Caudate nucleus (tissue), 63 donors: ENCODE measurements at places on chromosomes 3 and 15.

DNA sequence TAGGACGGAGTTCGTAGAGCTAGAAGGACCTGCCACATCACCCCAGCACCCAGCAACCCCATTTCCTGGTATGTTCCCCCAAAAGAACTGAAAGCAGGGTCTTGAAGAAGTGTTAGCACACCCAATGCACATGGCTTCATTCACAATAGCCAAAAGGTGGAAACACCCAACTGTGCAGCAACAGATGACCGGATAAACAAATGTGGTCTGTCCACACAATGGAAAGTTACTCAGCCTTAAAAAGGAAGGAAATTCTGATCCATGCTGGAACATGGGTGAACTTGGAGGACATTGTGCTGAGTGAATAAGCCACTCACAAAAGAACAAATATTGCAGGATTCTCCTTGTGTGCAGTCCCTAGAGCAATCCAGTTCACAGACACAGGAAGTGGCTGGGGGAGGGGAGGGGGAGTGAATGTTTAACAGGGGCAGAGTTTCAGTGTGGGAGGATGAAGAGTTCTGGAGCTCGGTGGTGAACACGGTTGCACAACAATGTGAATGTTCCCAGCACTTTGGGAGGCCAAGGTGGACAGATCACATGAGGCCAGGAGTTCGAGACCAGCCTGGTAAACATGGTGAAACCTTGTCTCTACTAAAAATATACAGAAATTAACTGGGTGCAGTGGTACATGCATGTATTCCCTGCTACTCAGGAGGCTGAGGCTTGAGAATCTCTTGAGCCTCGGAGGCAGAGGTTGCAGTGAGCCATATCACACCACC, 157.5 kb downstream of the NUP210 start:
- no peak for DNase-seq

- no peak for DNase-seq
These were observed 60.1 kb downstream of the MBNL1 start for GRCh38 chr3:152328841-152329240.

GRCh38 chr3:63390710-63391230, 112.7 kb downstream of the SYNPR start:
- DNase-seq, result no peak

- DNase-seq, result no peak
These were observed 236.9 kb downstream of the THSD4 start for GRCh38 chr15:71352125-71352524.

- no peak for DNase-seq
These were observed 7.3 kb downstream of the ARL6IP5 start for GRCh38 chr3:69092030-69092516.

- DNase-seq, result no peak
These were observed 61.9 kb downstream of the LRRK1 start for GRCh38 chr15:100981086-100981485.

DNA sequence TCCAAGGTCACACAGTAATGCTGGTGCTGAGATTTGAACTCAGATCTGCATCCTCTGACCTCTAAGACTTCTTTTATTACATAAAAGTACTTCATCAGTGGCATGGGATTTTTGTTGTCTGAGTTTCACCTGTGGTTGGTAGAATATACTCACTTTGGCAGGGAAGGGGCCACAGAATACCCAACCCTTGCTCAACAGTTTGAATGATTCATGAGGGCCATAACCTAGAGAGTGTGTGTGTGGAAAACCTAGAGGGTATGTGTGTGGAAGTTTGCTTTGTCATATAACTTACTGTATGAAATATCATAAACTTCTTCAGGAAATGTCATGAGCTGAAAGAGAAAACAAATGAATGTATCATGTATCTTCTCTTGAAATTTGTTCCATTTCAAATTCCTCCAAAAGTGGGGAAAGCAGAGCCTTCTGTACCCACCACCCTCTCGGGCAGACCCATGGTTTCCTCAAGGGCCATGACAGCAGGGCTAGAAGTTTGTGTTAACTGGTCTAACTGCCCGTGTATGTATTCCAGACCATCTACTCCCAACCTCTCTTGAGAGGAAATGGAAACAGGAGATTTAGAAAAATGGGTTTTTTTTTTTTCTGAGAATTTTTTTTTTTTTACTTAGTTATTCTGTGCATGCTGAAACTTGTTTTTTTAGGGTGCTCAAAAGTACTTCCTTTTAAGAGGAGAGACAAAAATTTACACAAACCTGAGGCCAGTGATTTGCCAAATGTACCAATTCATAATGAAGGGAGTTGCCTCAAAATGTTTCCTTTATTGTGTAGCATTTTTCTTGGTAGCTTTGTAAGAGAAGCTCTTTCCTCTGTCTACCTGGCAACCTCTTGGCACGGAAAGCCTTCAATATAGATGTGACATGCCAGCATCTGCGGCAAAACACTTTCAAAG, 127.0 kb downstream of the TPRG1 start:
- no peak for DNase-seq

DNA sequence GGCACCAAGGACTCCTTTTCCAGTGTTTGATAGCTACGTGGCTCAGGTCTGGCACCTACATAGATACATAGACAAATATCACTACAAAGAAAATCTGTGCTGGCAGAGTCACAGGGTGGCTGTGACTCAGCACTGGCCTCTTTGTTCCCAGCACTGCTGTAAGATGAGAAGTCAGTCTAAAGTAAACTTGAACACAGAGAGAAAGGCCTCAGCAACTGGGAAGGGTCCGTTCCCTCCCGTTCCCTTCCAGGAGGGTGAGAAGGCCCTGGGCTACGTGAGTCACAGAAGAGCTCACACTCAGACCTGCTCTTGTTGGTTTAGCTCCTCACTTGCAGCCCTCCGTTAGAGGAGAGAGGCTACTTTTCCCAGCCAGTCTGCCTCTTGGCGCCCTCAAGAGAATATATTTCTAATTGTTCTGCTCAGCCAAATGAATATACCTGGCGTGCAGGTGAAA, 23.1 kb downstream of the ANXA2 start:
- DNase-seq, result no peak

DNA sequence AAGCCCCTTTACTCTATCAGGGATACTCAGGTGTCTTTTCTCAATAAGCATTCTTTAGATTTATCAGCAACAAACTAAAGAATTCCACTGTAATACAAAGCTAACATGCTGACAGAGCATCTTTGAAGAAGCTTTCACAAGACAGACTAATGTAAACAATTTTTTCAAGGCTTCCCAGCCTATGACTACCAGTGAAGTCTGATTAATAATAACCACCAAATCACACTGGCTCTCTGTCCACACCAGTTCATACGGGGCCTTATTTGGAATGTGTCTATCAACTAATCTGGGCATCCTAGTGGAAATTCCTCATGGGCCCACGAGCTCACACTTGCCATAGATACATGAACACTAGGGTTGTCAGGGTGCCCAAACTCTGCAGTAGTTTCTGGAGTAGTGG, 84.5 kb downstream of the EFL1 start:
- no peak for DNase-seq

- DNase-seq, result no peak
These were observed 14.5 kb downstream of the ZPLD1 start for GRCh38 chr3:102449341-102449740.

DNA sequence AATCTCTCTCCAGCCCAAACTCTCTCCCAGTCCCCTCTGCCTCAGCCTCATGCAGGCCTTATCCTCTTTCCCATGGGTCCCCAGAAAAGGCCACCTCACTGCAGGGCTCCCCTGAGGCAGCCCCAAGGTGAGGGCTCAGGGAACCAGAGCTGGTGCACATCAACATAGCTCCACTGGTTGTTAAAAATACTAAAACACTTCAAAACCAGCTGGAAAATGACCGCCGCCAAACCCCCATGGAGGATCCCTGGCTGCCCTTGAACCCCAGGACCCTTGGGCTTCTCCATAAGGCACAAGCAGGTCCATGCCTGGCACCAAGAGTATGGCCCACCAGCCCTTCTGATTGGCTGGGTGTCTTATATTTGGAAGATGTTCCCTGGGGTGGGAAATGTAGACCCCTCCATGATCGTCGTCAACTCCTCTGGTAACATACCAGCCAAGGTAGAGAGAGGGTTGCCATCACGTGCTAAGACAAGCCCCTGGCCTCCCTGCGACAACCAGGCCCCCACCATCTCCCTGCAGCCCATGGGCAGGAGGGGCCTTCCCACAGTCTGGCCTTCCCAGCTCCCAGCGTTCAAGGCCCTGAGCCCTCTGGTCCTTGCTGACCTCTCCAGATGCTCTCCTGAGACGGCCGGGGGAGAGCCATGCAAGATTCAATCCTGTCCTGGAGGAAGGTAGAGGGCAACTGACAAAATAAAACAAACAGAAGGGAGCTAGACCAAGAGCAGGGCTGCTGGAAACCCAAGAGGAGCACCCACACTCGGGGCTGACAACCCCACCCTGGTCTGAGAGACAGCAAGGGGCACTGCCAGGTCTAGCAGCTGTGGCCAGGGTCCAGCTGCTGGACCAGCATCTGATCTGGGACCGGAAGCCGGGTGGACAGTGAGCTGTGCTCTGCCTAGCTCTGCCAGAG, 132.1 kb upstream of the PRR20G start:
- DNase-seq, result no peak

- no peak for DNase-seq
These were observed 10.8 kb upstream of the SKIL start for GRCh38 chr3:170346481-170347392.

DNA sequence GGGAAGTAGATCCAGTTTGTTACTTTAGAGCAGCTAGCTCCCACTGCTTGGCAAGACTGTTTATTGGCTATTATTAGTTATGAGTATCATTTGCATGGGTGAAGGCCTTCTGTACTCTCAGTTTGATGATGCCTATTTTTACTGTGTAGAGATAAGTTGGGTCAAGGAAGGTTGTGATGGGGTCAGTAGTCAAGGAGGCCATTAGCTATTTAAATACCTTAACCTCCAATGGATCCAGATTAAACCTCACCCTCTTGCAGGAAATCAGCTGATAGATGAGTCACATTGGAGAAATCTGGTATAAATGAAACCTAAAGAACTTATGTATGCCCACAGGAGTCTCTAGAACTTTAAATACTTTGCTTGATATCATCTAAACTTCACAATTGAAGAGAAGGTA, 45.0 kb downstream of the THBS1 start:
- no peak for DNase-seq

GRCh38 chr3:83438188-83438587, 1520.6 kb upstream of the CADM2 start:
- DNase-seq, result no peak

GRCh38 chr15:38049891-38050290, 115.5 kb downstream of the TMCO5A start:
- no peak for DNase-seq

GRCh38 chr3:186826410-186826975, 16.0 kb upstream of the ADIPOQ start:
- DNase-seq, result no peak

- DNase-seq, result no peak
These were observed 188.6 kb downstream of the SHQ1 start for GRCh38 chr3:72659596-72659995.

- DNase-seq, result no peak
These were observed 10.6 kb downstream of the ATP8B4 start for GRCh38 chr15:50108461-50108860.

DNA sequence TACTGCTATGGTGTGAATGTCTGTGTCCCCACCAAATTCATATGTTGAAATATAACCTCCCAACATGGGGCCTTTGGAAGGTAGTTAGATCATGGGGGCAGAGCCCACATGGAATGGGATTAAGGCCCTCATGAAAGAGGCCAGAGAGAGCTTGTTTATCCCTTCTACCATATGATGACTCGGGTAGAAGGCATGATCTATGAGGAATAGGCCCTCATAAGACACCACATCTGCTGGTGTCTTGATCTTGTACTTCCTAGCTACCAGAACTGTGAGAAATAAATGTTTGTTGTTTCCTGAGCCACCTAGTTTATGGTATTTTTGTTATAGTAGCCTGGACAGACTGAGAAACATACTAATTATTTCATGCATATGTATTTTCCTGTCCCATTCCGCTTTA, 51.9 kb downstream of the WWTR1 start:
- no peak for DNase-seq

- DNase-seq, result no peak
These were observed 28.6 kb upstream of the SEMA3F start for GRCh38 chr3:50126287-50127211.

DNA sequence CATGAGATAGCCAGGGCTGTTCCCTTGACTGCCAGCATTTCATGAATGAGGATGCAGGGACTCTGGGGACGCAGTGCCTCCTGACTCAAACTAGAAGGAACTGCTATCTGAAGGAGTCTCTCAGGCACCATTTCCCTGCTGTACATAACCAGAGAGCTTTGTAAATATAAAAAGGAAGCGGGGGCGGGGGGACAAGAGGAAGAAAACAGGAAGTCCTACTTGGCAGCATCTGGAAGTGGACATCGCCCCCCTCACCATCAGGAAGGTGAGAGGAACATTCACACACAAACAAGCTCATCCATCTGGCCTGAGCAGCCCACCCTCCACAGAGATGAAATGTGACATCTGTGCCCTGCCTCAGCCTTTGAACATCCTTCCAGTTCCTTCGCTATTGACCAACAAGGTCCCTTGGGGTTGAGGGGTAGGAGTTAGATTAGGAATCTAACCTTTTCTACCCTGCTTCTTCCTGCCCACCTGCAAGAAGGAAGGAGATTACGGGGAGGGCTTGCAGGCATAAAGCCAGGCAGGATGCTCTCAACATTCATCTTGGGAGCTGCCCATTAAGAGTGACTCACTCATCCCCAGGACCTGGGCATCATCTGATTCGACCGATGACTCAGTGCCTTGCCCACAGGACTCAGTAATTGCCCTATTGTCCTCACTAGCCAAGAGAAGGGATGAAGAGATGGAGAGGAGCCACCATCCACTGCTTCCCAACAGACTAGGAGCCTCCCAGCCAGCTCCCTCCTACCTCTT, 31.9 kb downstream of the SH3BP5 start:
- no peak for DNase-seq

DNA sequence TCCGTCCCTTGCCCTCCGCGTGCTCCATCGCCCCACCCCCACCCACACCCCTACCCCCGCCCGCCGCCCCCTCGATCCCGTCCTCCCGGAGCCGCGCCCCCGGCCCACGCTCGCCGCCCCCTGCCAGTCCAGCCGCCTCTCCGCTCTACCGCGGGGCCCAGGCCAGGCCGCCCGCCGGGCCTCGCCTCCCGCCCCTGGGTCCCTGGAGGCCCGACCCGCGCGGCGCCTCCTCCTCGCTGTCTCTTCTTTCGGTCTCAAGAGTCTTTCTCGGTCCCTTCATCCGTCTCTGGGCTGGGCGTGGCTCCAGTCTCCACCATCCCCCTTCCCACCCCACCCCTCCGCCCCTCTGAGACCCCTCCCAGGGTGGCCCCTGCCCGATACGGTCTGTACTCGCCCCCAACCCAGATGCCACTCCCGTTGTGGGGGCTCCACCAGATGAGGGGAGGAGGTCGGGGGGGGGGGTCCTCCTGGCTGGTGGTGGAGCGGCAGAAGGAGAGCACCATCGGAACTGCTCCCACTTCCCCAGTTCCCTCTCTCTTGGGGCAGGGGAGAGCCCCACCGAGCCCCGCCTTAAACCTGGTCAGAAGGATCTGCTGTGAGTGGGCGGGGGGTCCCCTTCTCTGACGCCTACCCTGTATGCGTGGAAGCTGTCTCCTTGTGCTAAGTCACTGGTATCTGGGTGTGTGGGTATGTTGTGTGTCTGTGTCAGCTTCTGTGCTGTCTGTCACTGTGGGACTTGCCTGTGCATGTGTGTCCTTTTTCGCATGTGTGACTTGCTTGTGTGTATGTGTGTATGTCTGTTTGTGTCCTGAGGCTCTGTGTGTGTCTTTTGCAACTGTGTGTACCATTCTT, 1.0 kb downstream of the PRKCD start:
- DNase-seq, result no peak

GRCh38 chr3:194089357-194090177, 46.4 kb upstream of the HES1 start:
- peak; percentile 79 for DNase-seq
